ENCODE measurements at places on chromosomes 11 and 22. TPM values are rescaled to one million over a fixed set of nuclear protein-coding genes. Genes with fewer than 3 reads are reported as not detected.

DNA sequence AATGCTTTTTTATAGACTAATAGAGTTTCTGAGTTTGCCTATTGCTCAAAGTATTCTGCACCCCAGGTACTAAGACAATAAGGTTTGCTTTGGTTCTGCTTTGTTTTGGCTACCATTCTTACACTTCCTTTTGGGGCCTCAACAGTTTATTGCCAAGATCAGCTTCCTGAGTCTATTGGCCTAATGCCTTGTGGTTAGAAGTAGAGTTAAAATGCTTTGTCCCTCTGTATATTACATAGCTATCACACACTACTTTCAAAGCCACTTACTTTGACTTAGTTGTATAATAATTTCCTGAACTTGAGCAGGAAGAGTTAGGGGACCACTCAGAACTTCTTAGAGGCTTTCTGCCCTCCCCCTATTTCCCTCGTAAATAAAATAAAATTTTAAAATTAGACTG is 96.5 kb downstream of the DLG2 start:
- DNase-seq = no peak

Gene MMP10
- not detected for polyA plus RNA-seq

Gene ZNF214
- 1.5 TPM for polyA plus RNA-seq

DNA sequence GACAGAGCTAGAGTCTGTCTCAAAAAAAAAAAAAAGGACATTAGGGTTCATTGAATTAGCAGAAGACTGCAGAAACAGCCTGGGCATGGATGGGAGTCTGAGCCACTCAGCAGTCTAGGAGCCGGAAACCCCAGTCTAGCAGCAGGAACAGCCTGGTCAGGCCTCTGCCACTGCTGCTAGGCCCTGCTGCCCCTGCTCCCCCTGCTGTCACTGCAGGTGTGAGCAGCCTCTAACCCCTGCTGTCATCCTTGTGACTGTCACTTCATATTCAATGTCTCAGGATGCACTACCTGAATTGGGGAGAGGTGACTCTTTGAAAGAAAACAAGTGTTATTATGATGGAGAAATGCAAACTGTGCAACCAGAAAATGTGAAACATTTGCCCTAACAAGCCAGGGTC is 7.0 kb upstream of the DDX17 start:
- no peak for DNase-seq

Gene EMID1
- 8.4 TPM for polyA plus RNA-seq

- no peak for DNase-seq
Measured at GRCh38 chr11:94563848-94564467, 3.2 kb upstream of the PIWIL4 start.

GRCh38 chr11:103811870-103812455 is 224.5 kb upstream of the DDI1 start:
- no peak for DNase-seq

All from hindlimb muscle (tissue), 1 donor.